ENCODE measurements at places on chromosomes 2 and 18.

DNA sequence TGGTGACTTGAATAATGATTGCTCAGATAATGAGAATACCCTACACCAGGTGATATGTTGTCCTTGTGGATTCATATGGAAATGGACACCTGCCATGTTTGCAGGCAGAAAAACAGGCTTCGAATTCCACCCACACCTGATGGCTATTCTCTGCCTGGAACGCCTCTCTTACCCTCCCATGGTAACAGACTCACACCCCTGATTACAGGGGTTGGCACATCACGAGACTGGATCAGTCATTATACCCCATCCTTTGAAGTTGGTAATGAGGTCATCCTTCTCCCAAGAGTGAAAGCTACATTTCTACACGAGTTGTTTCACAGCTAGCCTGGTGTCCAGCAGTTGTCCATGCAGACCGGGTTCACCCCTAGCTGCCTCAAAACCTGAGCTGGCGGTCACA, 71.4 kb upstream of the MBOAT2 start:
- DNase-seq, result no peak

DNA sequence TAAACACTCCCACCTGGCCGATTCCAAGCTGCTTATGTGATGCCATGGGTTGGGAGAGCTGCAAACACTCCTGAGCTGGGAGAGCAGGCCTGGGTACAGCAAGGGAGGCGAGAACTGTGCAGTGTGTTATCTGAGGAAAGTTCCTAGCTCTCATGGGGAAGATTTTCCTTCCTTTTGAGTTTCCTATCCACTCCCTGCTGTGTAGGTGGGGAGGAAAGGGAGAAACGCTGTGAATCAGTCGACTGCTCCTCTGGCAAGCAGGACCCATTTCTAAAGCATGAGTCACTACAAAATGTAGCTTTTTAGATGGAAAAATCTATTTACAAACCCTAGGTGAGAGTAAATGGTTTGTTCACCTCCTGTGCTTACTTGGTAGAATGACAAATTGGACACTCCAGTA, 80.4 kb downstream of the SH3RF3 start:
- DNase-seq, result peak; percentile 65

GRCh38 chr2:128320192-128320905, 1.7 kb upstream of the HS6ST1 start:
- no peak for DNase-seq

GRCh38 chr2:235140801-235141081, 188.9 kb downstream of the SH3BP4 start:
- no peak for DNase-seq

GRCh38 chr2:42102591-42103450, 55.0 kb downstream of the PKDCC start:
- DNase-seq, result no peak

- DNase-seq, result no peak
These were observed 70.2 kb downstream of the DLGAP1 start for GRCh38 chr18:4384932-4385331.

DNA sequence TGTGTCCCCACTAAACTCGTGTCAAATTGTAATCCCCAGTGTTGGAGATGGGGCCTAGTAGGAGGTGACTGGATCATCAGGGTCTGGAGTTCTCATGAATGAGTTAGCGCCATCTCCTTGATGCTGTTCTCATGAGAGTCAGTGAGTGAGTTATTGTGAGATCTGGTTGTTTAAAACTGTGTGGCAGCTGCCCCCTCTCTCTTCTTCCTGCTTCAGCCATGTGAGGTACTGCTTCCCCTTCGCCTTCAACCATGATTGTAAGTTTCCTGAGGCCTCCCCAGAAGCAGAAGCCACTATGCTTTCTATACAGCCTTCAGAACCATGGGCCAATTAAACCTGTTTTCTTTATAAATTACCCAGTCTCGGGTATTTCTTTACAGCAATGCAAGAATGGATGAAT, 50.4 kb downstream of the AP1S3 start:
- DNase-seq, result no peak

- peak; percentile 62 for DNase-seq
These were observed 22.3 kb upstream of the ATP5MC3 start for GRCh38 chr2:175203621-175204496.

GRCh38 chr2:203824057-203824456, 43.5 kb upstream of the CTLA4 start:
- no peak for DNase-seq

- DNase-seq, result no peak
These were observed 75.9 kb downstream of the TMEM163 start for GRCh38 chr2:134642938-134643337.

GRCh38 chr2:241617431-241618154, 19.4 kb downstream of the THAP4 start:
- no peak for DNase-seq

DNA sequence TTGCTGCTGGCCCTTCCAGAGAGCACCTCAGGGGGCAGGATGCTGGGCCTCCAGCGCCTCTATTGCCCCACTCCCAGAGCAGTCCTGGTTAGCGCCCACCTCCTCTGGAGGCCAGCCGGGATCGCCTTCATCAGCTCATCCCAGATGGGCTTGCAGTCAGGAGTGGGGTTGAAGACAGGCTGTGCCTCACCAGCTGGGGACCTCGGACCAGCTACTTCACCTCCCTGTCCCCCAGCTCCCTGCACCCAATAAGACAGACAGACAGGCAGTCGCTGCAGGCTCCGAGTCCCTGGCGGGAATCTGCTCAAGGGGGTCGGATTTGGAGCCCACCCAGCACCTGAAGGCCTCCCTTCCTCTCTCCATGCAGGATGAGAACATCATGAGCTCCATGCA, 18.9 kb upstream of the FAHD2A start:
- DNase-seq, result no peak

DNA sequence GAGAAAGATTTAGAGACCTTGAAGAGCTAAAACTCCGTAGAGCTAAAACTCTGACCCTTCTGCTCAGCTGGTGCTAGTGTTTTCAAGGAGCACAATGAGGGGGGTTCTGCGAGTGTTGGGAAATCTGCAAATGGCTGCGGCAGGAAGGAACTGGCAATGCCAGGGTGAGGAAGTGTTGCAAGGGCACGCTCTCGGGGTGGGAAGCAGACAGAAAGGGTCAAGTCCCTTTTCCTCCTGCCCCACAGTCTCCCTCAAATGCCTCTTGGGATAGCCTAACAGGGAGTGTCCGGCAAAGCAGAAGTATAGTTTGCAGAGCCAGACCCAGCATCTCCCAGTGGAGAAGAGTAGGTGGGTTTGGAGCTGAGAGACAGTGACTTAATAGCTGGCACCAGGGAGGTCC, 60.5 kb downstream of the NCAPH start:
- no peak for DNase-seq

- DNase-seq, result no peak
These were observed 16.8 kb upstream of the ALPI start for GRCh38 chr2:232438951-232439757.

DNA sequence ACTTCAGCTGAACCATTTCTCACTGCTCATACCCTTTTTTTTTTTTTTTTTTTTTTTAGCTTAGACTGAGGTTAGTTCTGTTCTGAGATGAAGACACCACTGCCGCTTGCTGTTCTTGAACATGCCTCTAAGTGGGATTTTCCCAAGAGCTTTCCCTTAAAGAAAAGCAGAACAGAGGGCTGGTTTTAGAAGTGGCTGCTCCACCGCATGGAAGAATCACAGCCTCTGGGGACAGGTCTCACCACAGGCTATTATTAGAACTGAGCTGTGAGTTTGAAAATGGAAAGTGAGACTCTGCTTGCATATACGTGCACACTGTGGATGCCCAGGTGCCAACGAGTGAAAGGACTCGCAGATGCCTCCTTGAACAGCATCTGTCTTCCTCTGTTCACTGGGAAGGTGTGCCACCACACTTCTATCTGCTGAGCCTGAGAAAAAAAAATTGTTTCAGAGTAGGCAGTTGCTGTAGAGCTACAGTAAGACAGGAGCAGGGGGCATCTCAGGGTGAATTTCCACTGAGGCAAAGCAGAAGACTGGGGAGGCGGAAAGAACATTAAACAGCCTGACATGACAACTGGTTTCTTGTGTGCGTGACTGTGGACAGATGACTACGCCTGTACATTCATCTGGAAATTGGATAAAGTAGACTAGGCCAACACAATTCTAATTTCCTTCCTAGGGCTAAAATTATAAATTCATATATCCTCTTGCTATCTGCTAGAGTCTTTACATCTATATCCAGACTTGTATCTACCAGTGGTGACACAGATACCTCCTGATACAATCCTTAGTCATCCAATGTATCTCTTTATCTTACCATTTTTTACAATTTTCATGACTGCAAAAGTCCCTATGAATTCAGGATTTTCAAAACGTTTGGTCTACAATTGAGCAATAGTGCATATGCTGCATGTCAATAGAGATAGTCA, 1045.7 kb upstream of the CELF4 start:
- no peak for DNase-seq

- peak; percentile 92 for DNase-seq
These were observed 16.0 kb downstream of the EPG5 start for GRCh38 chr18:45951016-45951714.

DNA sequence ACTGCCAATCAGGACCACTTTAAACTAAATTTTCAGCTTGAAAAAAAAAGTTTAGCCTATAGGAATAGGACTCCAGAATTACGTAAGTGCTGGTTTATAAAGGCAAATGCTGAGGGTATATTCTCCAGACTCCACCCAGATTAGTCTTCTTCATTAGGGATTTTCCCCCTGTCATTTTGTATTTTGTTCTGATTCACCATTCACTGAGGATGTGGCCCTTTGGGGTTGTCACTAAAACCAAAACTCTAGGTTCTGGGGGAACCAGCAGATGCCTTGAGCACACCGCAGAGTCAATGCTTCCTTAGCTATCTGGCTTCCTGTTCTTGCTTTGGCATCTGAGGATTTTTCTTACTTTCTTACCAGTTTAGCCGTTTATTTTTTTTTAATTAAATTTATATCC, 10.5 kb downstream of the SCYGR4 start:
- no peak for DNase-seq

DNA sequence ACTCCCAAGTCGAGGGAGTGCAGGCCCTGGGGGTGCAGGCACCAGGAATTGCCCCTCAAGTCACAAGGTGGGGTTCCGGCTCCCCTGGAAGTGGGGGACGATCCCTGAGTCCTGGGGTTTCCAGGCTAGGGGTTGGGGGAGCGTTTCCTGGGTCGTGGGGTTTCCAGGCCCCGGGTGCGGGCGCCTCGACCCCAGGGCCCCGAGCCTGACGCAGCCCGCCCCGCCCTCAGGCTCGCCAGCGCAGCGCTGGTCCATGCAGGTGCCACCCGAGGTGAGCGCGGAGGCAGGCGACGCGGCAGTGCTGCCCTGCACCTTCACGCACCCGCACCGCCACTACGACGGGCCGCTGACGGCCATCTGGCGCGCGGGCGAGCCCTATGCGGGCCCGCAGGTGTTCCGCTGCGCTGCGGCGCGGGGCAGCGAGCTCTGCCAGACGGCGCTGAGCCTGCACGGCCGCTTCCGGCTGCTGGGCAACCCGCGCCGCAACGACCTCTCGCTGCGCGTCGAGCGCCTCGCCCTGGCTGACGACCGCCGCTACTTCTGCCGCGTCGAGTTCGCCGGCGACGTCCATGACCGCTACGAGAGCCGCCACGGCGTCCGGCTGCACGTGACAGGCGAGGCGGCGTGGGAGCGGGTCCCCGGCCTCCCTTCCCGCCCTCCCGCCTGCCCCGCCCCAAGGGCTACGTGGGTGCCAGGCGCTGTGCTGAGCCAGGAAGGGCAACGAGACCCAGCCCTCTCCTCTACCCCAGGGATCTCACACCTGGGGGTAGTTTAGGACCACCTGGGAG, 12.0 kb downstream of the SIGLEC15 start:
- no peak for DNase-seq

- DNase-seq, result no peak
These were observed 13.2 kb downstream of the SLC66A3 start for GRCh38 chr2:11168488-11168887.

GRCh38 chr2:174487820-174488162, 962 bp upstream of the GPR155 start:
- no peak for DNase-seq

- DNase-seq, result no peak
These were observed 193.4 kb downstream of the FHOD3 start for GRCh38 chr18:36490897-36491296.

GRCh38 chr2:3131636-3132326, 245.8 kb downstream of the EIPR1 start:
- DNase-seq, result no peak
